Activated CD4-positive, alpha-beta T cell treated with anti-CD3 and anti-CD28 coated beads for 36 hours (primary cell): ENCODE measurements at places on chromosomes 4 and X. TPM values are rescaled to one million over a fixed set of nuclear protein-coding genes. Genes with fewer than 3 reads are reported as not detected.

DNA sequence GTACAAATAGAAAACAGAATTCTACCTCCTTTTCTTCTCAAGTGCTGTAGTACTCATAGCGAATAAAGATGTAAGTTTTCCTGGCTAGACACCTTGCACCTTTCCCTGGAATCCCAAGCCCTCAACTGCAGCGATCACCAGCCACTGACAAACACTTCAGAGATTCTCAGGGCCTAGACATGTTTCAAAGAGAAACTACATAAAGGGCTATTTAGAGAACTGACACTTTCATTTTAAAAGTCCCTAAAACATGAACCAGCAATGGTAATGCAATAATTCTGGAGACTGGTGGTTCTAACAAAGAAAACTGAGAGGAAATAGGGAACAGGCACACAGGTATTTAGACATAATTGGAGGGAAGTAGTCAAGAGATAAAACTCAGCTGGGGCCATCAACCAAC, 35.7 kb downstream of the FANCB start:
- no peaks in the 10 kb centered on the region for H3K27me3 ChIP-seq
- no peak overlapping the region for H3K4me3 ChIP-seq
- H3K4me1 ChIP-seq: no peaks in the 10 kb centered on the region

DNA sequence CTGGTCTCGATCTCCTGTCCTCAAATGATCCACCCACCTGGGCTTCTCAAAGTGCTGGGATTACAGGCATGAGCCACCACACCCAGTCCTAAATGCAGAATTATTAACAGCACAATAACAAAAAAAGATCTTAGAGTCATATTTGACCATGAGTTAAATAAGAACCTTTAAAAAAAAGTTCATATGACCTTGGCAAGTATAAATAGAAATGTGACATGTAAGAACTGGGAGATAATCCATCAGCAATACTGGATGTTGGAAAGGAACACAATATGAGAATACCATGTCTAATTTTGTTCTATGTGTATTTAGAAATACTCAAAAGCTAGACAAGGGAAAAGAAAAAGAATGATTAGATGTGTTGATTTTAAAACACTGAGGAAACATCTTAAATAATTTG, 231.6 kb downstream of the RAPGEF2 start:
- no peak overlapping the region for H3K4me3 ChIP-seq
- DNase-seq: no peak
- no peaks in the 10 kb centered on the region for H3K4me1 ChIP-seq
- H3K27ac ChIP-seq: no peak overlapping the region
- no peaks in the 10 kb centered on the region for H3K27me3 ChIP-seq

DNA sequence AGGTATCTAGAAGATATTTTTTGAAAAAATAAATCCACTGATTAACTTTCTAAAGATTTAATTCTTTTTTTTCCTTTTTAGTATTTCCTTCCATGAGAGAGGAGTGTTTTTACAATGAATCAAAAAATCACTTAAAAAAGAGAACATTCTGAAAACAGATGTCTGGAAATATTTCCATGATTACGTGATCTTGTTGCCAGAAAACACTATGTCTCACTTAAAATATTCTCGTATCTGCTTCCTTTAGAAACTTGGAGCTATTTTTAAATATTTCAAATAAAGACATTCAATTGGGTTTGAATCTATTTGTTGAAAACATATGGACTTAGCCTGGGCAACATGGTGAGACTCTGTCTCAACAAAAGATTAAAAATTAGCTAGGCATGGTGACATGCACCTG, 232.8 kb upstream of the RASGEF1B start:
- H3K27ac ChIP-seq: no peak overlapping the region
- H3K27me3 ChIP-seq: no peaks in the 10 kb centered on the region
- no peak overlapping the region for H3K4me3 ChIP-seq
- H3K4me1 ChIP-seq: no peaks in the 10 kb centered on the region

DNA sequence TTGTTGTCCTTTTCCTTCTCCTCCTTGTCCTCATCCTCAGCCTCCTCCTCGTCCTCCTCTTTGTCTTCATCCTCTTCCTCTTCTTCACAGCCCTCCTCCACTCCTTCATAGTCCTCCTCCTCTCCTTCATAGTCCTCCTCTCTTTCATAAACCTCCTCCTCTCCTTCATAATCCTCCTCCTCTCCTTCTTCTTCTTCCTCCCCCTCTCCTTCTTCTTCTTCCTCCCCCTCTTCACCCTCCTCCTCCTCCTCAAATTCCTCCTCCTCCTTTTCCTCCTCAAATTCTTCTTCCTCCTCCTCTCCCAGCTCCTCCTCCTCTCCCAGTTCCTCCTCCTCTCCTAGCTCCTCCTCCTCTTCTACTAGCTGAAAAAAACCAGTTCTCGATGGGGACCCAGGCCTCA, 143.8 kb upstream of the RADX start:
- no peak overlapping the region for H3K27ac ChIP-seq
- no peaks in the 10 kb centered on the region for H3K4me1 ChIP-seq
- no peak overlapping the region for H3K4me3 ChIP-seq
- H3K36me3 ChIP-seq: no peaks in the 10 kb centered on the region

ZCCHC12 gene
- 1.3 TPM for total RNA-seq

FRYL gene
- 69.8 TPM for total RNA-seq

UNC5C gene
- 0.07 TPM for total RNA-seq

GABRQ gene
- not detected for total RNA-seq
